ENCODE measurements at places on chromosomes 16 and 17.
A peak's percentile ranks its signal among the peaks of the same experiment; 100 is the strongest.

DNA sequence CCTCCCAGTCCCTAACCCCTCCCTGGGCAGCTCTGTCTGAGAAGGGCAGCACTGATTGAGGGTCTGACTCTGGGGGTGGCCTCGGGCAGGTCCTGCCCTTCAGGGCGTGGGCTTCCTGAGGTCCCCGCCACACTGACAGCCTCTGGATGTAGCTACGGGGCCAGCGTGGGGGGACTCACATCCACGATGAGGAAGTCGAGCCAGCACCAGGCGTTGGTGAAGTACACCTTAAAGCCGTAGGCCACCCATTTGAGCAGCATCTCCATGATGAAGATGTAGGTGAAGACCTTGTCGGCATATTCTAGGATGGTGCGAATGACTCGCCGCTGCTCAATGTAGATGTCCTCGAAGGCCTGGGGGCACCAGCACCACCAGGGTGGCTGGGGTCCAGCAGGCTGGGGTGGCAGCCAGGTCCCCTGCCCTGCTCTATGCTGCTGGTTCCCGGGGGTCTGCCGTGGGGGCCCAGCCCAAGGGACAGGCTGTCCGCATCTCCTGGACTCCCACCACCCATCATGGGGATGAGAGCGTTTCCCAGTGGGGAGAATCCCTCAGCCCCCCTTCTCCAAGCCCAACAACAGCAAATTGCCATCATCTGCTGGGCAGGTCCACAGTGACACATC is 15.7 kb upstream of the CD79B start:
- DNase-seq: no peak

DNA sequence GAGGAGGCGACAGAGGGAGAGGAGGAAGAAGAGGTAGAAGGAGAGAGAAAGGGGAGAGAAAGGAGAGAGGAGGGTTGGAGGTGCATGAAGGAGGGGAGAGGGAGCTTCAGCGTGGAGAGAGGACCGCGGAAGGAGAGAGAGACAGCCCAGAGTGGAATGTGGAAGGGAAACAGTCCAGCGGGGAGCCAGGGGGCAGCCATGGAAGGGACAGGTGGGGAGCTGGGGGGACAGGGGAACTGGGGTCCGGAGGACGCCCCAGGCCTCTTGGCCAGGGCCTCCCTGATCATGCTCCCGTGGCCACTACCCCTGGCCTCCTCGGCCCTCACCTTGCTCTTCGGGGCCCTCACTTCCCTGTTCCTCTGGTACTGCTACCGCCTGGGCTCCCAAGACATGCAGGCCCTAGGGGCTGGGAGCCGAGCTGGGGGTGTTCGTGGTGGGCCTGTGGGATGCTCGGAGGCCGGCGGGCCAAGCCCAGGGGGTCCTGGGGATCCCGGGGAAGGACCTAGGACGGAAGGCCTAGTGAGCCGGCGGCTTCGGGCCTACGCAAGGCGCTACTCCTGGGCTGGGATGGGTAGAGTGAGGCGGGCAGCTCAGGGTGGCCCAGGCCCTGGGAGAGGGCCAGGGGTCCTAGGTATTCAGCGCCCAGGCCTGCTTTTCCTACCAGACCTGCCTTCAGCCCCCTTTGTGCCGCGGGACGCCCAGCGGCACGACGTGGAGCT is 759 bp downstream of the ASPHD1 start:
- DNase-seq: no peak

GRCh38 chr16:4110065-4110464 is 6.2 kb downstream of the ADCY9 start:
- DNase-seq: no peak

DNA sequence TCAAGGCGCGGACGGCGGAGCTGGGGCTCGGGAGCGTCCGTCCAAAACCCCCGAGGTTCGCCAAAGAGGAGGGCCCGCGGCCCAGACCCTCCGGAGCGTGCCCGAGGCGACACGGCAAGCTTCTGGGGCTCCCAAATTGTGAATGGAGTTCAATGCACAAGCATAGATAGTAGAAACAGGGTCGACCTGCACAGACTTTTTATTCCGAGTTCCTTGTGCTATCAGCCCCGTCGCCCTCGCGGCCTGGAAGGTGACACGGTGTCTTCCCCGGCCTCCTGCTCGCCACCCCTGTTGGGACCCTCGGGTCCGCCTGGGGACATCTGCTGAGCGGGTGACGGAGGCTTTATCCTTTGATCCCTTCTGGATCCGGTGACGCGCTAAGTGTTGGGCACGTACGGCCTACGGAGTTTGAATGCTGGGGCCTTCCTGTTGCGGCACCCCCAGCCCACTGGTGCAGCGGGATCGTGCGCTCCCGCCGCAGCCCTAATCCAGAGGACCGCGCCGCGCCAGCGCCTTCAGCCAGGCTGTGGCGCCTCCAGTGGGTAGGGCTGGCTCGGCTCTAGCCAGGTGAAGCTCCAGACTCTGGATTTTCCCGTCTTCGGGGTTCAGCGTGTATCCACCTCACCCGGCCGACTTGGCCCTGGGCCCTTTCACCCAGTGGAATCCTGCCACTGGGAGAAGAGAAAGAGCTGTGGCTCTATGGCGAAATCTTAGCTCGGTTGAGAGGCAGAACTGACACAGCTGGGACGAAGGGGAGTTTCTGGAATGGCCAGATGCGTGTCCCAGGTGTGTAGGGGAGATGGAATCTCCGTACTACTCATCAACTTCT is 17.0 kb upstream of the NTN1 start:
- no peak for DNase-seq

DNA sequence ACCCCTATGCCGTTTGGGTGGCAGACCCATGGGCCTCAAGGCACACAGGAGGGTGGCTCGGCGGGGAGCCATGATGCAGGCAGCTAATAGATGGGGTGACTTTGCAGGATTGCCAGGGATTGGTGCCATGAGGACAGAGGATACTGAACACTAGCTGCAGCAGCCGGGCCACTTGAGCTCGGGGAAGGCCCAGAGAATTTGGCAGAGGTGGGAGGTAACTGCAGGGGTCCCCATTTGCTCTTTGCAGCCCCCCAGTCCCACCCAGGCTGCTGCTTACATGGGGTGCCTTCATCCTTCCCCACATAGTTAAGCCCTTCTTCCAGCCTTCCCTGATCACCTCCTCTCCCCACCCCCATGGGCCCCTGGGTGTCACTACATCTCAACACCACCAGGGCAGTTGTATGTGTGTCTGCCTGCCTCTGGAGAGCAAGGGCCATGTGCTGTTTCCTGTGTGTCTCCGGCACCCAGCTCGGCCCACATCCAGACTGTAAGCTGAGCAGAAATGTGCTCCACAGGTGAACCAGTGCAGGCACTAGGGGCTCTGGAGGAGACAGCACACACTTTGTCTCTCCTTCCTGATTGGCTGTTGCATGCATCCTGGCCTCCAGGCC is 52.0 kb downstream of the SREBF1 start:
- no peak for DNase-seq

GRCh38 chr16:72536723-72537435 is 364.9 kb upstream of the PMFBP1 start:
- DNase-seq: no peak

GRCh38 chr16:54287131-54288029 is 793 bp upstream of the IRX3 start:
- DNase-seq: no peak

DNA sequence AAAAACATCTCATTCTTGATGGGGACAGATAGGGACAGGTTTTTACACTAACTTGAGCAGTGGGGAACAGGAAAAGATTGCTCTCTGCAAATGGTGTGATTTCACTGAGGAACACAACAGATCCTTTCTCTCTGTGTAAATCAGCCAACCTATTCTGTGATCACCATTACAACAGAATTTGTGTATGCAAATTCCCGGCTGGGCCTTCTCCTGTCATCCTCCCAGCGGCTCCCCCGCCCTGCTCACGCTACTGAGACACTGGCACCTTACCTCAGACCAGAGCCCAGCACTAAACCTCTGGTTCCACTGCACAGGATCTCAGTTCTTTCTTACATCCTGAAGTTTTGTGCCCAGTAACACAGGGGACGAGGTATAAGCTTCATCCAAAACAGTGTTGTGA is 97.0 kb upstream of the FA2H start:
- peak; percentile 50 for DNase-seq

- no peak for DNase-seq
Measured at GRCh38 chr16:77290451-77291115, 91.4 kb downstream of the SYCE1L start.

DNA sequence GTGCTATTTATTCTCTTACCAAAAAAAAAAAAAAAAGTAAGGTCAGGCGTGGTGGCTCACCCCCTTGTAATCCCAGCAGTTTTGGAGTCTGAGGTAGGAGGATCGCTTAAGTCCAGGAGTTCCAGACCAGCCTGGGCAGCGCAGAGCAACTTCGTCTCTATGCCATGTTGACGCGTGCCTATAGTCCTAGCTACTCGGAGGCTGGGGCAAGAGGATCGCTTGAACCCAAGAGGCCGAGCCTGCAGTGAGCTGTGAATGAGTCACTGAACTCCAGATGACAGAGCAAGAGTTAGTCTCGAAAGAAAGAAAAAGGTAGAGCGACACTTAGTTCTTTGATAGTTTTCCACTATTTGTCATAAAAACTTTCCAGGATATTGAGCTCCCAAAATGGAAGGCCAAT is 1.4 kb upstream of the TENT4B start:
- DNase-seq: no peak

- DNase-seq: no peak
Measured at GRCh38 chr16:75043175-75043895, 44.5 kb downstream of the ZNRF1 start.

- DNase-seq: no peak
Measured at GRCh38 chr17:72946696-72947095, 145.8 kb downstream of the SLC39A11 start.

DNA sequence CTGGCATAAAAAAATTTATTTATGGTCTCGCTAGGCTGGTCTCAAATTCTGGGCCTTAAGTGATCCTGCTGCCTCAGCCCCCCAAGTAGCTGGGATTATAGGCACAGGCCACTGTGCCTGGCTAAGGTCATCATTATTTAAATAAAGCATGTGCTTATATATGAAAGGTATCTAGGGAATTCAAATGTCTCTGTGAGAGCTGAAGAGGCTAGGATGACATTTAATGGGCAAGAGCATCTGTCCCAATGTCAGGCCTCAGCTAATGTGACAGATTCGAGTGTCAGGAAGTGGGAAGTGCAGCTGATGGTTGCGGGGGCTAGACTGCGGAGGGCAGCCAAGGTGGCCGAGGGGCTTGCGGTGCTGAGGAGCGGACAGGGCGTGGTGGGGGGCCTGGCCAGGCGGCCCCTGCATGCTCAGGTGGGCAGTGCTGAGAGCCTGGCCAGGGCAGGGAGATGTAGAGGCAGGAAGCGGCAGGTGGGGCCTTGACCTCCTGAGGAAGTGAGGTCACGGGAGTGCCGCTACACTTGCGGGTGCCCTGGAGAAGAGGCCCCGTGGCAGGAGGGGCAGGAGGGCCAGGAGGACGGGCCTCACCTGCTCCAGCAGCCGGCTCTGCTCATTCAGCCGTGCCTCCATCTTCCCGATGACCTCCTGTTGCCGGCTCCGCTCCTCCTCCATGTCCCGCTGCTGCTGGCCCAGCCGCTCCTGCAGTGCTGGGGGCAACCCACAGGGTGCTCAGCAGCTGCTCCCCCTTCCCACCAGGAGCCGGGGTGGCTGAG is 12.6 kb upstream of the MRPL38 start:
- no peak for DNase-seq
